A549 treated with DMSO at 1 μM for 4 hours (cell line): ENCODE measurements at places on chromosomes 2 and 18. TPM values are rescaled to one million over a fixed set of nuclear protein-coding genes. Genes with fewer than 3 reads are reported as not detected.

The UGT1A8 gene
- total RNA-seq, result 0.08 to 0.26 TPM in 2 of 5 replicates, not detected in the others

The CYRIA gene
- 0.14 to 0.23 TPM (median 0.22 TPM) in 5 replicates for total RNA-seq

The IRS1 gene
- 15.7 to 22.0 TPM (median 17.6 TPM) in 5 replicates for total RNA-seq

The IKZF2 gene
- total RNA-seq, result 0.12 to 0.36 TPM (median 0.18 TPM) in 5 replicates

The SEPTIN2 gene
- 253 to 324 TPM (median 293 TPM) in 5 replicates for total RNA-seq

The SCN2A gene
- total RNA-seq, result 0.11 TPM in 1 of 5 replicates, not detected in the others

The ANKRD30B gene
- not detected in 5 replicates for total RNA-seq

The PAX8 gene
- total RNA-seq, result 0.55 to 1.5 TPM (median 0.63 TPM) in 5 replicates
